ENCODE measurements at places on chromosomes 16 and 17.

- no peak for DNase-seq
These were observed 47.1 kb downstream of the ABCA8 start for GRCh38 chr17:68908045-68908444.

DNA sequence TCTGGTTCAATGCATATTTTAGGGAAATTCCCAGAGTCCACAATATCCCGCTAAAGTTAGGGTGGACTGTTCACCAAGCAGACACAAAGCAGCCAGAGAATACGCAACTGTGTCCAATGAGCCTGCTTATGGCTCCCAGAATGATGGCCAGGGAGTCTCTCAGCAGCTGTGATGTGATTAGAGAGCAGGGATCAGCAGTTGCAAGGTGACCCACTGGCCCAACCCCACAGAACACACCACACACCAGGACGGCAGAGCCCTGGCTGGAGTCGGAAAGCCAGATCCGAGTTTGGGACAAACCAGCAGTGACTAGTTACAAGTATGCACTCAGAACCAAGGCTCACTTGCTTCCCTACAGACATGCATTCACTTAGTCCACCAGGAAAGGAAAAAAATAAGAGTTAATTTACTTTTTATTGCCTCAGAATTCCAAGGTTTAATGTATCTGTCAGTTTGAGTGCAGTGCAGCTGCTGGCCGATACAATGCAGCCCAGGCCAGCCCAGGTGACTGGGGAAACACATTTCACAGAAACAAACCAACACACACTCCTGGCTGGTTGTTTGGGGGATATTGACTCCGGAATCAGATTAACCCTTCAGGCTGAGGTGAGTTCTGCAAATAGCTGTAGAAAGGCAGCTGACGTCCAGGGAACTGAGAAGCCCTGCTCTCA lies 121.7 kb downstream of the HIC1 start:
- no peak for DNase-seq

DNA sequence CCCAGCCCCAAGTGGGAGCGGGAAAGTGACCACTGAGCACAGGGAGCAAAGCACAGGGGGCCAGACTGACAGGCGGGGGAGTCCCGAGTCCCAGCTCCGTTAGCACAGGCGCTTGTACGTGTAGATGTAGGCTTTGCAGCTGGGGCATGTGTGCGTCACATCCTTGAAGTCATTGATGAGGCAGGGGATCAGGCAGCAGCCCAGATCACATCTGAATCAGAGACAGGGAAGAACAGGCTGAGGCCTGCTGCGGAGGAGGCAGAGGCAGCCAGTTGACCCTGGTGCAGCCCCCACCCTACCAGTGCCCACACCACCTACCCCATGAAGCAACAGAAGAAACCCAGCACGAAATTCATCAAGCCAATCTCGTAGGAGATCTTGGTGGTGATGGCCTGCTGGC lies 26.1 kb downstream of the CDIP1 start:
- no peak for DNase-seq

- DNase-seq, result no peak
These were observed 2.8 kb downstream of the ST6GALNAC1 start for GRCh38 chr17:76640550-76641380.

DNA sequence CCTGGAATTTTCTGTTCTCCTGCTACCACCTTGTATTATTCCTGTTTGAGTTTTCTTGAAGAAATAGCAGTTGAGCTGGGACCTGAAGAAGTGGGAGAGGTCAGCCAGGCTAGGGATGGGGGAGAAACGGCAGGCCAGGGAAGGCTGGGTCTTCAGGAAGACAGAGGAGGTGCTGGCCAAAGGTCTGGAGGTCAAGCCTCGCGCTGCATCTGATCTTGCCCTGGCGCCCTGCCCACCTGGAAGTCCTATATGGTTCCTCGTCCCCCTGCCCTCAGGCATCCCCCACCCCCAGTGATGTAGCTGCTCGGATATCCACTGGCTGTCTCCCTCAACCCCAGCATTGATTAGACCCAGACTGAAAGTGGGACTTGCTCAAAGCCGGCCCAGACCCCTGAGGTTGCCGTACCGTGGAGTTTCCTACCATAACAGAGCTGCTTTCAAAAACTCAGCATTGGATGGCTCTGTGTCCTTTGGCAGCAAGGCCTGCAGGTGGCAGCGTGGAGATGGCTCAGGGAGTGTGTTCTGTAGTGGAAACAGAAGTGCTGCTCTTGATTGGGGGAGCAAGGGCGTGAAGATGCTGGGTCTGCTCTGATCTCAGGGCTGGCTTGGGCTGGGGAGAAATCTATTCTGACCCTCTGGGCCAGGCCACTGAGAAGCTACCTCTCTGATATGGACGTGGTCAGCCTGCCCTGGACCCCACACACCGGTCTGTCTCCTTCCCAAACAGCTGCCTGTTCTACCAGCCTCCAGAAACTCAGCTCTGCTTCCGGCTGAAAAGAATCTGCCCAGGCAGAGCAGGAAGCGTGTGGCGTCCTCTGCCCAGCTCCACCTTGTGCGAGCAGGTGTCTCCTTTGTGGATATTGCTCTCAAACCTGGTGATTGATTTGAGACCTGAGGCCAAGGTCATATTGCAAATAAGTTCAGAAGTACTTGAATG lies 107.0 kb upstream of the CACNG5 start:
- peak; percentile 76 for DNase-seq

- DNase-seq, result no peak
These were observed 154.3 kb upstream of the MED13 start for GRCh38 chr17:62219221-62219899.

GRCh38 chr17:2955931-2956582 lies 107.3 kb downstream of the OR1D5 start:
- DNase-seq, result no peak

DNA sequence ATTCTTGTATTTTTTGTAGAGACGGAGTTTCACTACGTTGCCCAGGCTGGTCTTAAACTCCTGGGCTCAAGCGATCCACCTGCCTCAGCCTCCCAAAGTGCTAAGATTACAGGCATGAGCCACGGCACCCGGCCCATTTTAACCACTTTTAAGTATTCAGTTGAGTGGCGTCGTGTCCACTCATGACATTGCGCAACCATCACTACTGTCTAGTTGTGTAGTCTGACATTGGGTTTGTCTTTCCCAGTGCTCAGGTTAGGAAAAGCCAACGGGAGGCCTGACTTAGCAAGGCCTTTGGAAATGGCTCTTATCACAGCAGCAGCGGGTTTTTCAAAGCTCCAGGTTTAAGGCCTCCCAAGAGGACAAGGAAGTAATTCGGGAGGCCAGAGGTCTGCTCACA lies 58.7 kb downstream of the LITAF start:
- DNase-seq, result no peak

DNA sequence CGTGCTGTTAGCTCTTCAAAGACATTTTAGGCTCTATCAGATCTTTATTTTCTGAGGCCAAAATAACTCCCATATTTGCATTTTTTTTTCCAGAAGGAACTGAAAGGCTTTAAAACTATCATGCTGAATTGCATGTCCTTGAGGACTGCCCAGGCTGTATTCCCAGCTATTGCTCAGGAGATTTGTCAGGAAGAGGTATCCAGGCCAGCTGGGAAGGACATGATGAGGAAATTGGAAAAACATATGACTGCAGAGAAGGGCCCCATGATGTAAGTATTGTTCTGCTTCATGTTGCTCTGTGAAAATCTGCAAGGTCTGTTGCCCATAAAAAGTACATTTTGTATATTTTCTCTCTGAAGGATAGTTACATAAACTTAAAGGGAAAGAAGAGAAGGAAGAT lies 5.7 kb downstream of the CDC6 start:
- DNase-seq, result no peak

GRCh38 chr17:66138120-66138519 lies 53.8 kb downstream of the CEP112 start:
- DNase-seq, result no peak

DNA sequence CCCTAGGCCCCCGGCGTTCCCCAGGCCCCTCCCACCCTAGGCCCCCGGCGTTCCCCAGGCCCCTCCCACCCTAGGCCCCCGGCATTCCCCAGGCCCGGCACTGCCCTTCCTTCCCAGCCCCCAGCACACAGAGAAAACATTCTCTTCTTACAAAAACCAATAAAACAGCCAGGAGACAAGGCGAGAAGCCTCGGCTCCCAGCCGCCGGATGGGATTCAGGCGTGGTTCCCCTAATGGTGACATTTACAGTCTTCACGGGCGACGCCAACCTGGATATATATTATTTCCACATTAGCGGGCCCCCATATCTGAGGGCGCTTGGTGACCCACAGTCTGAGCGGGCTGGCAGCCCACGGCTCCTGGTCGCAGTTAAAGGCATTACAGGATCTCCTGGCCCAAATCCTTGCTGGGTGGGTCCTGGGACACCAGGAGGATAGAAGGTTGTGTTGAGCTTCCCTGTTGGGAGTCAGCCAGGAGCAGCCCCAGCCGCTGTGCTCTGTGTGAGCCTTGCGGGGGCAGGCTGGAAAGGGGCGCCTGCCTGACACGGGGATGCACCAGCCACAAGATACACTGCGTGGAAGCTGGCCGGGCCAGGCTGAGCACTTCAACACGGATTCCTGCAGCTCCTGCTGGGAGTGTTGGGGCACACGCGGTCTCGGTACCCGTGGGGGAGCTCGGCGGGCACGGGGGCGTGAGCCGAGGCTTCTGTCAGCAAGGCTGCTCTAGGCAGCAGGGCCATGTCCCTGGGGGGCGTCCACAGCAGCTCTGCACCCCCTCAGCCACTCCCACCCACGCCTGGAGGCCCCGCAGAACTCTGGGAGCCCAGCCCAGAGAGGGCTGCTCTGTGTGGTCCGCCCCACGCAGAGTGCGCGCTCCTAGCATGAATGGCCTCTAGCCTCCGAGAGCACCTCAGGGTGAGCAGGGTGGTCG lies 83.7 kb downstream of the LMF1 start:
- DNase-seq, result no peak

- no peak for DNase-seq
These were observed 440.6 kb downstream of the CDH8 start for GRCh38 chr16:61595605-61596004.
